ENCODE measurements at places on chromosomes 3 and 15. TPM values are rescaled to one million over a fixed set of nuclear protein-coding genes. Genes with fewer than 3 reads are reported as not detected.

DNA sequence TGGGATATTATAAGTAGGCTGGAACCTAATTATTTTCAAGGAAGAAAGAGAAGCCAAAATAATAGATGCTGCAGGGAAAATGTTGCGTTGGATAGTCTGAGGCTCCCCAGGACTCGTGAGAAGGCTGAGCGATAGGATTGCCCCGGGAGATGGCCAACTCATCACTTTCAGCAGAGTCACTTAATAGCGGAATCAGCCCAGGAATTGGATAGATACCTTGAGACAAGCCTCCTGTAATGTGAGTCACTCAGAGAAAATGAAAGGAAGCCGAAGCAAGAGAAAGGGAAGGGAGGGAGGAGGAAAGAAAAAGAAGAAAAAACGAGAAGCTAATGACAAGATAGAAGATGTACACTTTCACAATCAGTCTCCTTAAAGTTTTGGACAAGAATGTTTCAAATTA, 94.3 kb downstream of the SQOR start:
- H3K36me3 ChIP-seq, result no peaks in the 10 kb centered on the region
- peaks cover 17% of the 10 kb centered on the region for H3K27me3 ChIP-seq
- no peak for DNase-seq
- H3K27ac ChIP-seq, result no peak overlapping the region
- H3K4me3 ChIP-seq, result no peak overlapping the region
- no peaks in the 10 kb centered on the region for H3K4me1 ChIP-seq

DNA sequence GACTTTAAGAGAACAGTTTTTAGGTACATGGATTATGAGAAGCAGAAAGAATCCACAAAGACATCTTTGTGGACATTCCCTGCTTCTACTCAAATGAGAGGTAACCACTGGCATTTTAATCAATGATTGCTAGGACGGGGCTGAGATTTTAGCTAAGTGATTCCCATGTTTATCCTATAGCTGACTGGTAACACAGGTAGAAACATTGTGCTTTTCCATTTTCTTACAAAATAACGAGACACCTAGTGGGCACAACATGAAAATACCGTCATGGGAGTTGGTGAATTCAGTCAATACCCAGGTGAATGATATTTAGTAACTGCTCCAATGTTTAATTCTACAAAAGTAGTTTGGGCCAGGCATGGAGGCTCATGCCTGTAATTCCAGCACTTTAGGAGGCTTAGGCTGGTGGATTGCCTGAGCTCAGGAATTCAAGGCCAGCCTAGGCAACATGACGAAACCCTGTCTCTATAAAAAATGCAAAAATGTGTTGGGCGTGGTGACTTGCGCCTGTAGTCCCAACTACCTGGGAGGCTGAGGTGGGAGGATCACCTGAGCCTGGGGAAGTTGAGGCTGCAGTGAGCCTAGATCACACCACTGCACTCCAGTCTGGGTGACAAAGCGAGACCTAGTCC, 37.2 kb upstream of the DENND4A start:
- peaks cover 62% of the 10 kb centered on the region for H3K4me1 ChIP-seq
- DNase-seq, result peak; percentile 47
- H3K36me3 ChIP-seq, result peaks cover 11% of the 10 kb centered on the region
- no peaks in the 10 kb centered on the region for H3K27me3 ChIP-seq
- peak overlapping the region; percentile 96 for H3K27ac ChIP-seq

GRCh38 chr15:74783072-74783807, 1.4 kb downstream of the CSK start:
- DNase-seq, result peak; percentile 56
- H3K4me3 ChIP-seq, result peak overlapping the region; percentile 88
- H3K4me1 ChIP-seq, result peaks cover 59% of the 10 kb centered on the region
- H3K36me3 ChIP-seq, result peaks cover 55% of the 10 kb centered on the region
- H3K27ac ChIP-seq, result peak overlapping the region; percentile 98

DNA sequence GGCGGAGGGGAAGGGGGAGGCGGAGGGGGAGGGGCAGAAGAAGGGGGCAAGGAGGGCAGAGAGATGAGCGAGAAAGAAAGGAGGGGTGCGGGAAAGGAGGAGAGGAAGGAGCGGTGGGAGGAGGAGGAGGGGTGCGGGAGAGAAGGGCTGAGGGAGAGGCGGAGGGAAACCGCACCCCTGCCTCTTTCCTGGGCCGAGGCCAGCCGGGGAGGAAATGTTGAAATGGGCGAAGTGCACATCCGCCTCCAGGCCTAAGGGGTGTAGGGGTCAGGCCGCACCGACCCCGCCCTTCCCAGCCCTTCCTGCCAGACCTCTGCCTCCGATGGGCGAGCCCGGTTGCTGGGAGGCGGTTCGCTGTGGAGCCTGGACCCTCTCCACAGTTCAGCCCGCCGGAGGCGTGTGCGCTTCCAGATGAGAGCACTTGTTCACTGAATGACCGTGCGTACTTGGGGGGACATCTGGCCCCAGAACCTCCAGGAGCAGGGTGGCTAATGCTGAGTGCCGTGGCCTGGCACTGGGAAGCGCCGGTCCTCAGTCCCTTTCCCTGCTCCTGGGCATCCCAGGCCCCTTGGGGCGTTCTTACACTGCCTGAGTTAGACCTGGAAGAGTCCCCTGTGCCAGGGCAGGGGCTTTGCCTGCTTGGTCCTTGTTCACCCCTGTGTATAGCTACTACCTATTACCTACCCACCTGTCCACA, 110.3 kb upstream of the KLF13 start:
- peak overlapping the region; percentile 74 for H3K4me3 ChIP-seq
- H3K27ac ChIP-seq, result peak overlapping the region; percentile 92
- H3K4me1 ChIP-seq, result peaks cover 67% of the 10 kb centered on the region
- DNase-seq, result no peak

The CHRD gene
- not detected for total RNA-seq

- H3K27me3 ChIP-seq, result no peaks in the 10 kb centered on the region
- no peak for DNase-seq
- H3K4me3 ChIP-seq, result no peak overlapping the region
- H3K27ac ChIP-seq, result peak overlapping the region; percentile 50
- peaks cover 30% of the 10 kb centered on the region for H3K36me3 ChIP-seq
These were observed 37.1 kb downstream of the PHC3 start for GRCh38 chr3:170144437-170144843.

GRCh38 chr3:31064021-31064420, 169.6 kb upstream of the GADL1 start:
- H3K27me3 ChIP-seq, result no peaks in the 10 kb centered on the region
- no peak for DNase-seq
- no peaks in the 10 kb centered on the region for H3K4me1 ChIP-seq
- no peak overlapping the region for H3K27ac ChIP-seq

The ACKR4 gene
- 0.10 TPM for total RNA-seq
